Naive thymus-derived CD4-positive, alpha-beta T cell (primary cell): ENCODE measurements at places on chromosomes 7 and 10. TPM values are rescaled to one million over a fixed set of nuclear protein-coding genes. Genes with fewer than 3 reads are reported as not detected.

Gene C7orf33
- not detected for polyA plus RNA-seq

Gene SCIN
- not detected for polyA plus RNA-seq

Gene OR9A2
- not detected for polyA plus RNA-seq

Gene MKI67
- polyA plus RNA-seq = 0.12 TPM

Gene GOLGA7B
- 1.6 TPM for polyA plus RNA-seq

- no peak overlapping the region for H3K27ac ChIP-seq
- H3K36me3 ChIP-seq = peaks cover 6% of the 10 kb centered on the region
- no peak overlapping the region for H3K4me3 ChIP-seq
- no peak for DNase-seq
Measured at GRCh38 chr10:26491934-26492333, 53.8 kb downstream of the APBB1IP start.

GRCh38 chr7:97868788-97869187, 3.4 kb downstream of the ASNS start:
- DNase-seq = no peak
- H3K27ac ChIP-seq = no peak overlapping the region
- no peaks in the 10 kb centered on the region for H3K27me3 ChIP-seq
- no peak overlapping the region for H3K4me3 ChIP-seq

DNA sequence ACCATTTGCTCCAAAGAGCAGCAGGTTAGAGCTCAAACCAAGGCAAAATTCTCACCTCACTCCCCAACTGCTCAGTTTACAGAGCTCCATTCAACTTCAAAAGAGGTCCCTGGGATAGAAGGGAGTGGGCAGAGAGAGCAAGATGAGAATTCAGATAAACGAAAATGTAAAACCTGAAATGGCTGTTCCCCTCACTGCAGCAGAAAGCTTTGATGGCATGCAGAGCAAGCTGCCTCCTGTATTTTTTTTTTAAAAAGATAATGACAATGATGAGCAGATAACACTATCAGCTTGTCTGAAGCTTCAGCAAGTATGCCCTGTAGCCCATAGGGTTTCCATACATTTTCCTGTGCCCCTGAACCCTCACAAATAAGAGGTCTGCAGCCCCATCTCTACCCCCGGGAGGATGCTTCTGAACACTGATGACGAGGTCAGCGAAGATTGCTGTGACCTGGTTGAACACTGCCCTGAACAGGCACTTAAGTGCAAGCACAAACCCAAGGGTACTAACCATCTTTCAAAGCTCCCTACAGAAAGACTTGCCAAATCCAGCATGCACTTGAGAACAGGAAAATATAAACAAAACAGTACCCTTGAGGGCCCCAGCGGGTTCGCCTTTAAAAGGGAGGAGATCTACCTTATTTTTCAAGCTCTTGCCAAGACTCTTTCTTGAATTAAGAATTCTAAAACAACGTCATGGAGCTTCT, 81.3 kb downstream of the GLI3 start:
- no peaks in the 10 kb centered on the region for H3K36me3 ChIP-seq
- DNase-seq = no peak
- no peak overlapping the region for H3K27ac ChIP-seq
- no peak overlapping the region for H3K4me3 ChIP-seq

- H3K27me3 ChIP-seq = no peaks in the 10 kb centered on the region
- H3K27ac ChIP-seq = no peak overlapping the region
- H3K4me3 ChIP-seq = no peak overlapping the region
Measured at GRCh38 chr10:82943142-82943541, 1068.1 kb downstream of the NRG3 start.

DNA sequence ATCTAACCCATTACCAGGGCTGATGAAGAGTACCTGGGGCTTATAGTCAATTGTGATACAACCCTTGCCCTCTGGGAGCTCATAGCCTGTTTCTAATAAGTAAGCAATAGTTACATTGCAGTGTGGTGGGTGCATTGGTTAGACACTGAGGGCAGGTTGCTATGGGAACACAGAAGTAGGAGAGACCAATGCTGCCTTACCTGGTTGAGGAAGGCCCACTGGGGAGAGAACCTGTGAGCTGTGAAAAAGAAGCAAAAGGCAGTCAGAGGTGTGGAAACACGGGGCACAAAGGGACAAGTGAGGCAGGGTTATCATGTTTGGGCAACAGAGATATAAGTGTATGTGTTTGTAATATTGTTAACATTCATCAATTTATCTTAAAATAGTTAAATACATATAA, 51.9 kb downstream of the WDFY4 start:
- no peaks in the 10 kb centered on the region for H3K4me1 ChIP-seq
- no peak for DNase-seq
- H3K27ac ChIP-seq = no peak overlapping the region
- no peak overlapping the region for H3K4me3 ChIP-seq
- H3K27me3 ChIP-seq = no peaks in the 10 kb centered on the region

GRCh38 chr7:25246306-25246705, 18.0 kb upstream of the NPVF start:
- H3K36me3 ChIP-seq = no peaks in the 10 kb centered on the region
- H3K4me3 ChIP-seq = no peak overlapping the region
- H3K27ac ChIP-seq = no peak overlapping the region
- DNase-seq = no peak
- H3K27me3 ChIP-seq = no peaks in the 10 kb centered on the region

DNA sequence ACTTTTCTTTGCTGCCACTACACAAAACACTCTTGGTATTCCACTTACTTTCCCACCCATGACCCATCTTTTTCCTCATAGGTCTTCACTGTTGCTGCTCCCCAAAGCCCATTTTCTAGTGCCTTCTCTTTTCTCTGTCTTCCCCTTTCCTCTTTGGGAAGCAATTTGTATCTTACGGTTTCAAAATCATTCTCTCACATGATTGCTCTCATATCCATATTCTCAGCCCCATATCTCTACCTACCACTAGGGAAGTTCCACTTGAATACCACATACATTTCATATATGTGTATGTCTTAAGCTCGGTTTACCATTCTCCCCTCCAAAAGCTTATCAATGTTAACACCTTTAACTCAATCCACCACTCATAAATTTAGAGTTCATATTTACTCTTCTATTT, 3.2 kb upstream of the UBE2D1 start:
- H3K4me1 ChIP-seq = no peaks in the 10 kb centered on the region
- H3K4me3 ChIP-seq = no peak overlapping the region
- H3K36me3 ChIP-seq = no peaks in the 10 kb centered on the region
- no peak for DNase-seq

DNA sequence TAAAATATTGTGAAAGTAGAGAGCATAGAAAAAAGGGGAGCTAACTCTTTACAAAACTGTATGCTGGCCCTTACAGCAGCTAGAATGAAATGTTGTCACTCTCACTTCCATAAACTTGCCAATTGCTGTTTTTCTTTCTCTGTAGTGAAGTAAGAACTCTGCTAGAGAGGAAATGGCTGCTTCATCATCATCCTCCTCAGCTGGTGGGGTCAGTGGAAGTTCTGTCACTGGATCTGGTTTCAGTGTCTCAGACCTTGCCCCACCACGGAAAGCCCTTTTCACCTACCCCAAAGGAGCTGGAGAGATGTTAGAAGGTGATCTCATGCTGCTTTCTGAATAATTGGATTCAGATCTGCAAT, 7.6 kb upstream of the ASCC1 start:
- H3K27me3 ChIP-seq = no peaks in the 10 kb centered on the region
- H3K27ac ChIP-seq = peak overlapping the region; percentile 43
- DNase-seq = no peak
- H3K4me3 ChIP-seq = no peak overlapping the region
- no peaks in the 10 kb centered on the region for H3K36me3 ChIP-seq

GRCh38 chr10:125158601-125159485, 1.5 kb downstream of the CTBP2 start:
- H3K4me3 ChIP-seq = no peak overlapping the region
- no peaks in the 10 kb centered on the region for H3K4me1 ChIP-seq
- DNase-seq = no peak

DNA sequence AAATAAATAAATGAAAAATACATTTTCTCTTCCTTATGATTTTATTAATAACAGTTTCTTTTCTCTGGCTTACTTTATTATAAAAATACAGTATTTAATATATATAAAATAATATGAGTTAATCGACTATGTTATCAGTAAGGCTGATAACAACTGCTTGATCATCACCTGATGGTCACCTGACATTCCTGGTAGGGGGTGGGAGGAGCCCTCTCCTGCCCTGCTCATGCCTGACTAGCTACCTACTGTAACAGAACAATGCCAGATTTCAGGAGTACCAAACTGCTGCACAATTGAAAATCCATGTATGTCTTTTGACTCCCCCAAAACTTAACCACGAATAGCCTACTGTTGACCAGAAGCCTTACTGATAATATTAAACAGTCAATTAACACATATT, 1.3 kb upstream of the APBB1IP start:
- no peaks in the 10 kb centered on the region for H3K36me3 ChIP-seq
- H3K27me3 ChIP-seq = no peaks in the 10 kb centered on the region
- H3K4me1 ChIP-seq = peaks cover 12% of the 10 kb centered on the region

- no peak overlapping the region for H3K4me3 ChIP-seq
- H3K36me3 ChIP-seq = no peaks in the 10 kb centered on the region
- no peak for DNase-seq
Measured at GRCh38 chr10:61663466-61663865, 737 bp downstream of the CABCOCO1 start.

- no peaks in the 10 kb centered on the region for H3K27me3 ChIP-seq
- H3K4me3 ChIP-seq = no peak overlapping the region
- no peaks in the 10 kb centered on the region for H3K4me1 ChIP-seq
- no peak for DNase-seq
- no peaks in the 10 kb centered on the region for H3K36me3 ChIP-seq
- H3K27ac ChIP-seq = no peak overlapping the region
Measured at GRCh38 chr7:8423057-8423456, 10.4 kb upstream of the NXPH1 start.

DNA sequence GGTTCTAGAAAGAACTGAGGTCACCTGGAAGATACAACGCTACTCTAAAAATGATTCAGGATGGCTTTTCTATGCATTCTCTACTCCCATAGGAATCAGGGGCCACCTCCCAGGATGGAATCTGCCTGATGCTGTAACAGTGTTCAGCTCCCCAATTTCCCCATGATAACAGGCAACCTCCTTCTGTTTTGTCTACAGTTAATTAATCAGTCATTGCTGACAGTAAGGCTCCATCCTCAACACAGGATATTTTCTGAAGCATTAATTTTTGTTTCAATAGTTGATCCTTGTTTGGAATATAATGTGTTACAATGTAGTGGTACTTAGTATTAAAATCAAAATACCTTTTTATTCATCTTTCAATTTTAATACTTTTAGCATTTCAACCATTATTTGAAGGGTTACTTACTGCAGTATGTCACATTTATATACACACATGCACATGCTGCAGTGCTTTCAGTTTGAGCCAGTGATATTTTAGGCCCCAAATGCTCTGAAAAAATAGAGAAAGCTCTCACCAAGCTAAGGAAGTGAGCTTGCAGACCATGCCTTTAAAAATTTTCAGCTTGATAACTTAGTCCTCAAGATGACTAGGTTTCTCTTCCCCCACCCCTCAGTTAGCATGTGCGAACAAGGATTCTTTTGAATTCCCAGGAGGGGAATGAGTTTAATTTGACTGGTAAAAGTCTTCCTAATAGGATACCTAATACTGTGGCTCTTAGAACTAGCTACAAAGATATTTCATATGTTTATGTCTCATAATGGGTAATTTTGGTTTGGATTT, 592 bp upstream of the PIK3CG start:
- H3K4me3 ChIP-seq = peak overlapping the region; percentile 62
- peak overlapping the region; percentile 75 for H3K27ac ChIP-seq
- H3K36me3 ChIP-seq = peaks cover 23% of the 10 kb centered on the region
- H3K27me3 ChIP-seq = no peaks in the 10 kb centered on the region
- DNase-seq = no peak
- H3K4me1 ChIP-seq = peaks cover 43% of the 10 kb centered on the region

DNA sequence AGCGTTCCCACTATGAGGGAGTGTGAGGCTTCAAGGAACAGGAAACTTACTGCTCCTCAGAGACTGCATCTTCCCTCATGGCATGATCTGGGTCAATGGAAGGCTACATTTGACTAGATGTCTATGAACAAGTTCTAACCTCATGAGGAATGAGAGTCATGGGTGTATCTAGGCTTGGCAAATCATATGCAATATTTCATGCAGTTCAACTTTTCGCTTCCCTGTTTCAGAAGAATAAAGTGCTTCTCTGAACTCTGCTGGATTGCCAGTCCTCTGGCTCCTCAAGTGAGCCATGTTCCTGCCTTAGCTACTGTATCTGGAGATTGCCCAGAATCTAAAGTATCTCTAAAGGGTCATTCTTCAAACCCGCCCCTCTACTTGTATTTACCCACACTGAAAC, 54.3 kb upstream of the SEMA3A start:
- DNase-seq = no peak
- no peaks in the 10 kb centered on the region for H3K4me1 ChIP-seq
- H3K4me3 ChIP-seq = no peak overlapping the region
- no peak overlapping the region for H3K27ac ChIP-seq
- no peaks in the 10 kb centered on the region for H3K36me3 ChIP-seq

- H3K36me3 ChIP-seq = no peaks in the 10 kb centered on the region
- no peak overlapping the region for H3K4me3 ChIP-seq
- no peaks in the 10 kb centered on the region for H3K27me3 ChIP-seq
- no peaks in the 10 kb centered on the region for H3K4me1 ChIP-seq
Measured at GRCh38 chr10:78909221-78909620, 159.5 kb upstream of the ZMIZ1 start.

- DNase-seq = no peak
- no peaks in the 10 kb centered on the region for H3K27me3 ChIP-seq
- H3K4me3 ChIP-seq = no peak overlapping the region
- no peaks in the 10 kb centered on the region for H3K36me3 ChIP-seq
- no peaks in the 10 kb centered on the region for H3K4me1 ChIP-seq
Measured at GRCh38 chr7:1601956-1602355, 32.1 kb upstream of the PSMG3 start.

DNA sequence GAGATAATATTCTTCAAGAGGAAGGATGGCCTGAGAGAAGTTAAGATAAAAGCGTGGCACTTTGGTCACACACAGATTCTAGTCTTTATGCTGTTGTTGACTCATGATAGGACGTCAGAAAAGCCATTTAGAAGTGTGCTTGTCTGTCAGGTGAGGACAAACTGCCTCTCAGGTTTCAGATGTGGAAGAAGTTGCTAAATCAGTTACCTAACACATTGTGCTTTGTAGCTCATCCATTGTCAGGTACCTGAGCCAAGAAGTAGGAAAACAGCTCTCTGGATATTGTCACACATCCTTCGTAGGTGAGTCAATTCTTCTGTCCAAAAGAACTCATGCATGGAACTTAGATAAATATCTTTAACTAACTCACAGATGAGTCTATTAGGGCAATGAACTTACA, 49.5 kb upstream of the PHYHIPL start:
- H3K4me3 ChIP-seq = no peak overlapping the region
- H3K4me1 ChIP-seq = no peaks in the 10 kb centered on the region
- no peaks in the 10 kb centered on the region for H3K36me3 ChIP-seq
- no peak overlapping the region for H3K27ac ChIP-seq
- no peak for DNase-seq
- H3K27me3 ChIP-seq = no peaks in the 10 kb centered on the region

GRCh38 chr7:148503900-148504487, 86.6 kb upstream of the C7orf33 start:
- H3K4me1 ChIP-seq = no peaks in the 10 kb centered on the region

- no peak for DNase-seq
- no peak overlapping the region for H3K4me3 ChIP-seq
- no peaks in the 10 kb centered on the region for H3K27me3 ChIP-seq
- H3K27ac ChIP-seq = no peak overlapping the region
- no peaks in the 10 kb centered on the region for H3K36me3 ChIP-seq
Measured at GRCh38 chr10:13681095-13681494, 94.3 kb downstream of the PRPF18 start.
